NCI-H526 treated with DMSO at 0.1 percent for 48 hours (cell line): ENCODE measurements at places on chromosomes 12 and 14.
A peak's percentile ranks its signal among the peaks of the same experiment; 100 is the strongest.

- peak; percentile 71 for DNase-seq
Measured at GRCh38 chr12:16112612-16113560, 164.6 kb downstream of the SLC15A5 start.

DNA sequence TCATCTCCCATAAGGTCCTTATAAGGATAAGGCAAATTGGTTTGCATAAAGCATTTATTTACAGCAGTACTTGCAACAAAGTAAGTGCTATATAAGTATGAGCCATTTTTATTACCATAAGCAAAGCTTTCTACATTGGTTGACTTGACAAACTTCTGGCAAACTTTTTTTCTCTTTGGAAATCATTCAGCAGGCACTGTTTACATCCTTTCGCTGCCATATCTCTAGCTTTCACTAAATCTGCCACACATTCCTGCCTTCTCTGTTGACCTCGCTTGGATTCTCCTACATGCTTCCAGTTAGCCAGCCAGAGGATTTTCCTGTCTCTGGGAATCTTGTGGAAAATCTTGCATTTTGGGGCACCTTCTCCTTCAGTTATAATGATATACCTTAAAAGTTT is 21.8 kb upstream of the HDAC7 start:
- DNase-seq: no peak

GRCh38 chr14:88181072-88181471 is 142.0 kb downstream of the KCNK10 start:
- no peak for DNase-seq

GRCh38 chr12:49536526-49537071 is 2.2 kb upstream of the KCNH3 start:
- DNase-seq: no peak

DNA sequence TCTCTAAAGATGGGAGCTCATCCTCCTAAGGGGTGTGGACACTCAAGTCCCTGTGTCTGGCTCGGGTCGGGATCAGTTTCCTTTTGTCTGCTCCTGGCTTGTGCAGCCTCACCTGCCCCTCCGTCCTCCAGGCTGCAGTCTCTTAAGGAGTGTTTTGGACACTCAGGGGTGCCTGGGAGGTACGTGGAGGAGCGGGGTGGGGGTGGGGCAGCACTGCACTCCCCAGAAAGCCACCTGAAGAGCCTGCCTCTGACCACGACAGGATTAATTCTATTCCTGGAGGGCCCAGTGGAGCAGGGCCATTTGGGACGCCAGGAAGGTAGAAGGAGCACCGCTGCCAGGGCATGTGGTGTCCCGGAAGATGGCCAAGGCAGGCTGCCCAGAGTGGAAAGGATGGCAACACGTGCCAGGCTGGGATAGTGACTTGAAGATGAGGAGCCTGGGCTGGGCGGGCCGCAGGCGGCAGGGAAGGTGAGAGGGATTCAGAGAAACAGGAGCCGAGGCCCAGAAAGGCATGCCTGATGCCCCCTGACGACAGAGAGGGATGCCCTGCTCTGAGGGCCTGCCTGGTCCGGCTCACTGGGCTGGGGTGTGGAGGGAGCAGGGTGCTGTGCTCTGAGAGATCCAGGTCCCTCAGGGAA is 14.8 kb upstream of the LRTM2 start:
- no peak for DNase-seq

DNA sequence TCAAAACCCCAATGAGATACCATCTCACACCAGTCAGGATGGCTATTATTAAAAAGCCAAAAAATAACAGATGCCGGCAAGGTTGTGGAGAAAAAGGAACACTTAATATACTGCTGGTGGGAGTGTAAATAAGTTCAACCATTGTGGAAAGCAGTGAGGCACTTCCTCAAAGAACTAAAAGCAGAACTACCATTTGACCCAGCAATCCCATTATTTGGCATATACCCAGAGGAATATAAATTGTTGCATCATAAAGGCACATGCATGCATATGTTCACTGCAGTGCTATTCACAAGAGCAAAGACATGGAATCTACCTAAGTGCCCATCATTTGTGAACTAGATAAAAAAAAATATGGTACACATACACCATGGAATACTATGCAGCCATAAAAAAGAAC is 59.9 kb downstream of the MGST1 start:
- no peak for DNase-seq

DNA sequence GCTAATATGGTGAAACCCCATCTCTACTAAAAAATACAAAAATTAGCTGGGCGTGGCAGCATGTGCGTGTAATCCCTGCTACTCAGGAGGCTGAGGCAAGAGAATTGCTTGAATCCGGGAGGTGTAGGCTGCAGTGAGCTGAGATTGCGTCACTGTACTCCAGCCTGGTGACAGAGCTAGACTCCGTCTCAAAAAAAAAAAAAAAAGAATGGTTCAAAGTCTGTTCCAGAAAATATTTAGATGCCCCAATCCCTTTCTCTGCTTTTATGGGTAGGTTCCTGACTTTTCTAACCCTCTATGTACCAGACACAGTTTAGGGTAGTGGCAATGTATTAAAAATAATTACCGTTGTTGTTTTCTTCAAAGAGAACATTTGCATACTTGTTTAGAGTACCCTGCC is 161.4 kb downstream of the STXBP6 start:
- no peak for DNase-seq

DNA sequence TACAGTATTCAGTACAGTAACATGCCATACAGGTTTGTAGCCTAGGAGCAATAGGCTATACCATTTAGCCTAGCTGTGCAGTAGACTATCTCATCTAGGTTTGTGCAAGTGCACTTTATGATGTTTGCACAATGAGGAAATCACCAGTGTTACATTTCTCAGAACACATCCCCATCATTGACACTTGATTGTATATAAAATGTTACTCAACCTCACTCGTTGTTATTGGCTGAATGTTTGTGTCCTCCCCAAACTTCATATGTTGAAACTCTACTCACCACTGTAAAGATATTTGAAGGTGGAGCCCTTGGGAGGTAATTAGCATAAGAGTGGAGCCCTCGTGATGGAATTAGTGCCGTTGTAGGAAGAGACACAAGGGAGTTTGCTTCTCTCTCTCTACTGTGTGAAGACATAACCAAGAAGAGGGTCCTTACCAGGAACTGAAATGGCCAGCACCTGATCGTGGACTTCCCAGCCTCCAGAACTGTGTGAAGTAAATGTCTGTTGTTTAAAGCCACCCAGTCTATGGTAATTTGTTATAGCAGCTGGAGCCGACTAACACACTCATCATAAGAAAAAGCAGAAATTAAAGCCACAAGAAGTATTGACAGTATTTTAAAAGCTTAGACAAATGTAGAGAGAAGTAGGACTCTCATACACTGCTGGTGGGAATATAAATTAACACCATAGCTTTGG is 3.2 kb upstream of the MED13L start:
- no peak for DNase-seq

DNA sequence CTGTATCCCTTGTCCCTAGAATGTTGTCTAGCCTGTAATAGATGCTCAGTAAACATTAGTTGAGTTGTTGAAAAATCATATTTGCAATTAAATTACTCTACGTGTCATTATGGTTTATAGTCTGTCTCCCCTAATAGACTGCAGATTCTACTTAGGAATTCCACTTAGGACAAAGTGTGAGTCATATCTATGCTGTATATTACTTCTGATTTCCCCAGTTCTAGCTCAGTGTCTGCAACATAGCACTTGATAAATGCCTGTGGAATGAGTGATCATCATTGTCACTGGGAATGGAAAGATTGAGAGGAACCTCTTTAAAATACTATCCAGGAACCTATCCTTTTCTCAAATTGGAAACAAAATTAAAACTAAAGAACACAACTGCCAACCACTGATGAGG is 99.3 kb downstream of the TBX5 start:
- DNase-seq: no peak

GRCh38 chr12:87383680-87384079 is 645.5 kb downstream of the C12orf50 start:
- DNase-seq: no peak

DNA sequence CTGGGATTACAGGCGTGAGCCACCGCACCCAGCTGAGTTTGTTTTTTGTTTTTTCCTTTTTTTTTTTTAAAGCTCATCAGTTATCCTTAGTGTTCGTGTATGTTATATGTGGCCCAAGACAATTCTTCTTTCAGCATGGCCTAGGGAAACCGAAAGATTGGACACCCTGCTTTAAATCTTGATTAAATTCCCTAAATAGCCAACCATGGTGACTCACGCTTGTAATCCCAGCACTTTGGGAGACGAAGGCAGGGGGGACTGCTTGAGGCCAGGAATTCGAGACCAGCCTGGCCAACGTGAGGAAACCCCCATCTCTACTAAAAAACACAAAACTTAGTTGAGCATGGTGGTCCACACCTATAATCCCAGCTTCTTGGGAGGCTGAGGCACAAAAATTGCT is 131.1 kb downstream of the MED13L start:
- DNase-seq: no peak

GRCh38 chr12:54879150-54879549 is 24.8 kb downstream of the MUCL1 start:
- DNase-seq: no peak

- peak; percentile 1 for DNase-seq
Measured at GRCh38 chr12:114166362-114166761, 200.2 kb upstream of the RBM19 start.

GRCh38 chr12:12665194-12665593 is 30.8 kb downstream of the GPR19 start:
- no peak for DNase-seq

GRCh38 chr14:46574221-46574977 is 77.2 kb downstream of the RPL10L start:
- no peak for DNase-seq

GRCh38 chr14:73237786-73238423 is 599 bp downstream of the PAPLN start:
- no peak for DNase-seq

GRCh38 chr12:44385964-44386363 is 490.2 kb downstream of the NELL2 start:
- no peak for DNase-seq

DNA sequence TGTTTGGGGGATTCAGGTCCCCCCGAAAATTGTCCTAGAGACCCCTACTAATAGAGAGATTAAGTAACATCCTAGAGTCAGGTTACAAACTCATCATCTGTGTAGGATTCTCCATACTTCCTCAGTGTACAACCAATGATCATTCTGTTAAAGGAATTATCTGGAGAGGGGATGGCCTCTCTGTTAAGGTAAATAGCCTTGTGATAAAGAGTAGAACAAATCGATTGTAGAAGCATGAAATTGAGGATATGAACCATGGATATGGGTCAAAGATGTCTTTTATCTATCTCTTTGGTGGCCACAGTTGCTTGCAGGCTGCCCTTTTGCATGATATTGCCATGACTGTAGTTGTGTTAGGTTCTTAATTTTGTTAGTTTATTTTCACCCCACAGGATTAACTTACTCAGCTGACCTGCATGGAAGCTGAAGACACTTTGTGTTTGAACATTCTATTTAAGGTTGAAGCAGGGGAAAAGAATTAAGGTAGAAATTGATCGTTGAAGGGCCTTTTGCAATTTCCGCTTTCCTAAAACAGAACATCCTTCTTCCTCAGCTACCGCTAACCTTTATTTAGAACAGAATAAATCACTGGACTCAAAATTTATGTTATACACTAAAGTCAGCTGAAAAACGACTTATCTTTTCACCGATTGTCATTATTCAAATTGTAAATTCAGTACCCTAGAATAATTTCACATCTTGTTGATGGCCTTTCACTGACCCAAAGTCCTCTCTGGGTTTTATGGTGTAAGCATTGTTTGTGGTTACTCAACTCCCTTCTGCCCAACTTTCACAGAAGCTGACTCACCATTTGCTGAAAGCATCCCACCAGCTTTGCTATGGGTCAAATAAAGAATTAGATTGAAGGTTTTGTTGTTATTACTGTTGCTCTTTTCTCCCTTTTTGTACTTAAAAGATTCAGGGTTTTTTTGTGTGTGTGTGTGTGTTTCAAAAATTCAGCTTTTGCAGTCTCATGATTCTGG is 52.3 kb downstream of the IRAK3 start:
- no peak for DNase-seq

DNA sequence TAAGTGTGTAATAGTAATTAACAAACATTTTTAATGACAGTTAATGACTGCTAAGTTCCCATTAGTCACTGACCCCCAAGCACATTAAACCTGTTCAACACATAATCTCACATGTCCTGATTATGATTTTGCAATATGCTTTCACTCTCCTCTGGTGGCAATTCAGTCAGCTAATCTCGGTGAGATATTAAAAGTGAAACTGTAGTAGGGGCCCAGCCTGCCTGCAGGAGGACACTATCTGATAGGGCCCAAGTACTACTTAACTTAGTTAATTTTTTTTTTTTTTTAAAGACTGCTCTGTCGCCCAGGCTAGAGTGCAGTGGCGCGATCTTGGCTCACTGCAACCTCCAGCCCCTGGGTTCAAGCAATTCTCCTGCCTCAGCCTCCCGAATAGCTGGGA is 48.8 kb downstream of the CIT start:
- no peak for DNase-seq

DNA sequence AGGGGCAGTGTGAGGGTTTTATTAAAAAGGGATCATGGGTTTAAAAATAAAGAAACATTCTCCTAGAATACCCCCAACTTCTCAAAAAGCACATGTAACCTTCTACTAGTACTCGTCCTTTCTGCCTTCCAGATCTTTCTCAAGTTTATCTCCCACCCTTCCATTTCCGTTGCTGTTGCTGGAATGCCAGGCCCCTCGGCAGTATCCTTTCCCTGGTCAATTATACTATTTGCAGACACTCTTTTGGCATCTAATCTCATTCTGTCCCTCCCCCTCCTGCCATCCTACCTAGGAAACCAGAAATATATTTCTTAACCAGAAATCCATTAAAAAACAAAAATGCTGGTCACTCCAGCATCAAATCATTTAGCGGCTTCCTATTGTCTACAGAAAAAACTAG is 198.2 kb upstream of the ATP2B1 start:
- no peak for DNase-seq

DNA sequence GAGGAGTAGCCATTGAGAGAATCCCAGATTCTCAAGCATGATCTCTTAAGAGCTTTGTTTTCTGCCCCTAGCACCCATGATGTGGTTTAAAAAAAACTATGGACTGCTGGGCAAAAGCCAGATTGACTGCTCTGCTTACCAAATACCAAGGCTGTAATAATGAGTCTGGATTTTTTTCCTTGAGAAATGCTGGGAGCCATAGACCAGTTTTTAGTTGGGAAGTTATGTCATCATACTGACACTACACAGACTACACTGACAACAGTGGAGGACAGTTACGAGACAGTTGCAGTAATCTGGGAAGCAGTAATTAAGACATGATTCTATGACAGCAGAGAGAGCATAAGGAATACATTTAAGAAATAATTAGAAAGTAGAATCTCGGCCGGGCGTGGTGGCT is 35.8 kb downstream of the SPATA7 start:
- DNase-seq: no peak
